Vagina (tissue), 2 donors: ENCODE measurements at places on chromosomes 12 and 14.

- no peaks in the 10 kb centered on the region for H3K36me3 ChIP-seq
- no peak overlapping the region for H3K27ac ChIP-seq
- peaks cover 24% of the 10 kb centered on the region for H3K4me1 ChIP-seq
- no peak overlapping the region for H3K4me3 ChIP-seq
- DNase-seq = no peak
These were observed 49.1 kb downstream of the TMX1 start for GRCh38 chr14:51289169-51289568.

DNA sequence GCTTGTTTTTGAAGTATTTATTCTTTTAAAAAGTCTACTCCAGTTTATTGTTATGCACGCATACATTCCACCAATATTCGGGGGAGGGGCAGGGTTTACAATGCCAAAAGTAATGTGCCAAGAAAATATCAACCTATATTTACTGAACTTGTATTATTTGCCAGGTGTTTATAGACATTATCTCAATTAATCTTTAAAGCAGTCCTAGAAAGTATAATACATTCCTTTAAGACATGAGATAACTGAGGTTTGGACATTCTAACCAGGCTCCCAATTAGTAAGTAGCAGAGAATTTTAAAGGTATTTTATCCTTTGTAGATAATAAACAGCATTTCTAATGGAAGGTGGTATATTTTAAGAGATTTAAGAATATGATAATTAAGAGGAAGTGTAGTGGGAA lies 124.5 kb upstream of the LRIG3 start:
- no peaks in the 10 kb centered on the region for H3K27me3 ChIP-seq
- no peak overlapping the region for H3K4me3 ChIP-seq
- H3K36me3 ChIP-seq = no peaks in the 10 kb centered on the region
- H3K27ac ChIP-seq = no peak overlapping the region
- peaks cover 13% of the 10 kb centered on the region for H3K4me1 ChIP-seq

- no peaks in the 10 kb centered on the region for H3K36me3 ChIP-seq
- no peak for DNase-seq
- peaks cover 14% of the 10 kb centered on the region for H3K4me1 ChIP-seq
- H3K27me3 ChIP-seq = no peaks in the 10 kb centered on the region
- no peak overlapping the region for H3K4me3 ChIP-seq
These were observed 3.2 kb downstream of the SPTLC2 start for GRCh38 chr14:77613201-77613600.

DNA sequence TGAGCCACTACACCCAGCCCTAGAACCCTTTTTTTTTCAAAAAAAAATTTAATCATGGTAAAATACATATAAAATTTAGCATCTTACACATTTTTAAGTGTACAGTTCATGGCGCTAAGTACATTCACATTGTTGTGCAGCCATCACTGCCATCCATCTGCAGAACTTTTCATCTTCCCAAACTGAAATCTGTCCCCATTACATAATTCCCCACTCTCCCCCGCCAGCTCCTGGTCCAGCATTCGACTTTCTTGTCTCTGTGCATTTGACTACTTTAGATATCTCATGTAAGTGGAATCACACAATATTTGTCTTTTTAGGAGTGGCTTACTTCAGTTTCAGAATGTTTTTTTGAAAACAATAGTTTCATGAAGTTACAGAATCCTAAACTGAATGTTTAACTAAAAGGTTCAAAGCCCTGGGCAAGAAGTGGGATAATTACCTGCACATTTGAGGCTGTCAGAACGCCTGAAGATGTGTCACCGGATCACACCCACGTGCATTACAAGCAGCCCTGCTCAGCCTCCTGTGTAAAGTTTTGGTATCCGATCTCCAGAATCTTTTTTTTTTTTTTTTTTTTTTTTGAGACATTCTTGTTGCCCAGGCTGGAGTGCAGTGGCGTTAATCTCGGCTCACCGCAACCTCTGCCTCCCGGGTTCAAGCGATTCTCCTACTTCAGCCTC lies 12.7 kb downstream of the EML1 start:
- peaks cover 51% of the 10 kb centered on the region for H3K4me1 ChIP-seq
- no peak for DNase-seq
- H3K36me3 ChIP-seq = no peaks in the 10 kb centered on the region
- no peaks in the 10 kb centered on the region for H3K27me3 ChIP-seq

- no peak overlapping the region for H3K4me3 ChIP-seq
- H3K27me3 ChIP-seq = no peaks in the 10 kb centered on the region
- no peak for DNase-seq
- no peaks in the 10 kb centered on the region for H3K4me1 ChIP-seq
- no peaks in the 10 kb centered on the region for H3K36me3 ChIP-seq
These were observed 628.6 kb downstream of the NRXN3 start for GRCh38 chr14:78798757-78799156.

DNA sequence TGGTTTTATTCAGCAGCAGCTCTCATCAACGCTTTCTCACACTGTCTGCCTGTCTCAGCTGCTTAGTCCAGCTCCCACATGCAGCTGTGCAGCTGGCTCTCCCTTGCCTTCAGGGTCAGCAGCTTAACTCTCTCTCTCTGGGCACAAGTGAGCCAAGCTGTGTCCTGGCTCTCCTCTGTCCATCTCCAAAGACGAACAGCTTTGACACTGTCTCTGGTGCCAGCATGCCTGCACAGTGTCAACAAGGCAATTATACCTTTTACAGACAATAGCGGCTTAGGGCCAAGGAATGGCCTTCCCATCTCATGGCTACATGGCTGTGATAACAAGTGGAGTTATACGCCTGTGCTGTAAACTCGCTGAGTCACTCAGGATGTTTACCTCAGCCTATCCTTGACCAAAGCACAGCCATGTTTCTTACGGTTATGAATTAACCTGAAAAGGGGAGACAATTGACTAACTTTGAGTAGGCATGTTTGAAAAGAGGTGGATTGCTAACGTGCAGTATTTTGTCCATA lies 38.4 kb upstream of the MANSC4 start:
- H3K4me3 ChIP-seq = no peak overlapping the region
- H3K27ac ChIP-seq = no peak overlapping the region
- H3K36me3 ChIP-seq = no peaks in the 10 kb centered on the region
- H3K4me1 ChIP-seq = no peaks in the 10 kb centered on the region
- no peaks in the 10 kb centered on the region for H3K27me3 ChIP-seq
- DNase-seq = no peak
